ENCODE measurements at places on chromosomes 3 and 15.

- DNase-seq: no peak
Measured at GRCh38 chr3:193630005-193630404, 37.0 kb downstream of the OPA1 start.

DNA sequence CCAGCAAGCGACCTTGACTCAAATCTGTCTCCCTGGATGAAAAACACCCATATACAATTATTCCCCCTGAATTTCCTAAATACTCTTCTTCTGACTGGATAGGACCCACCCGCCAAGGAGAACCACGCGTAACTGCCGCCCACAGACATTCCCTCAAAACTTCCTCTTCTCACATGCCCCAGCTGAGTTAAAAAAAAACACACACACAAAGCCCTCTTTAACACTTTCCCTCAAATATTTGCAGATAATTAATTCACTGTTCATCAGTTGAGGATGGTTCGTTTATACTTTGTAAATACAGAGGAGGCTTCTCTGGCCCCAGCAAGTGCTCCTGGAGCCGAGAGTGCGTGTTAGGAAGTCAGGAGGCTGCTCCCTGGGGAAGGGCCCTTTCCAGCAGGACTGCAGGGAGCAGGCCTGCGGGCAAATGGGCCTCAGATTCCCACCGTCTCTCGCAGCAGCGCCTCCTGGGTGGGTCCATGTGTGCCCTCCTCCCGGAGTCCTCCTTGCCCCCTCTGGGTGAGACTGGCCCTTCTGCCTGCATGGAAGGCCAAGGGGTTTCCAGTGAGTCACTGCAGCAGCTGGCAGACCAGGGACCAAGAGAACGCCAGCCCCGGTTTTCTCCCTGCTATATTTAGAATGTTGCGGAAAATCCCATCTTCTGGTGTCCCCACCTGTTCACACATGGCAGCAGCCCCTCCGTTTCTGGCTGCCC, 46.8 kb downstream of the MGLL start:
- peak; percentile 73 for DNase-seq

- DNase-seq: no peak
Measured at GRCh38 chr3:26104851-26105251, 315.0 kb downstream of the OXSM start.

DNA sequence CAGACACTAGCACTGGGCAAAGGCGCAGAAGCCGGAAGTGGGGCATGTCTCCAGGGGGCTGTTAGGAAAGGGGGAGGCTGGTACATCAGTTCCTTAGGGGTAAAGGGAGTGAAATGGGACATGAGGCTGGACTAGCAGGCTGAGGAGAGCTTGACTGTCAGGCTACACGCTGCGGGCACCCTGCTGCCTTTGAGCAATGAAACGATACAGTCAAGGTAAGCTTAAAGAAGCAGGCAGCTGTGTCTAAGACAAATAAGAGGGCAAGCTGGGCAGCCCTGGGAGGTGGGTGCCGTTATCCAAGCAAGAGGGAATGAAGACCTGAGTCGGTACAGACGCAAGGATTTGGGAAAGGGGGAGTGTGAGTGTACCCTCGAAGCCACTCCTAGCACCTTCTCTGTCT, 51.0 kb upstream of the DCLK3 start:
- no peak for DNase-seq

DNA sequence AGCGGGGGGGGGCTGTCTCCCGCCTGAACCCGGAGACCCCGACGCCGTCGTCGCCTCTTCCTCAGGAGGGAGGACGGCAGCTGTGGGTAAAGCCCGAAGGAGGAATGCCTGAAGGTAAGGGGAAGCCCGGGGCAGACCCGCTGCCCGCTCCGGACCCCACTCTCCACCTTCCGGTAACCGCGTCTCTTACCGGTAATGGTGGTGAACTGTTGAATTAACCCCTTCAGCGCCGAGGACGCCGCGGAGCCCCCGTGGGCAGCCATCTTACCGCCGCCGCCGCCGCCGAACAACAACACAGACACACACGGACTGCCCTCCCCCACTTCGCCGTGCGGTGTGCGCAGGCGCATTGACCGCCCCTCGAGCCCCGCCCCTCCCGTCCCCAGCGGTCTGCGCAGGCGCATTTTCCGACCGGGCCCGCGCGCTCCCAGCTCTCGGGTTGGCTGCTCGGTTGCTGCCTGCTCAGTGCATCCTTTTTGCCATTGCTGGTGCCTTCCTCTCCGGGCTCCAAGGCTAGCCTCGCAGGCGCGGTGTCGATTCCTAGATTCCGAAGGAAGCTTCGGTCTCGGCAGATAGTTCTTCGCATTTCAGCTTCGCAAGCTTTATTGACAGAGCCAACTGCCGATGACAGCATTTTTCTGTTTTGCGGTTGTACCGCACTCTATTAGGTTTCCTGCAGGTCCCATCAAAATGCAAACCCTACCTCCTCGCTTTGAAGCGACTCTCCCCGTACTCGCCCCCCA, at the start of gene UBXN7:
TSS of gene UBXN7 (minus strand) at position 291 of the 743 bp plus-strand sequence. CDS start at position 263, 28 bp downstream.
- peak; percentile 89 for DNase-seq

- no peak for DNase-seq
Measured at GRCh38 chr15:42453826-42454225, 37.1 kb downstream of the ZNF106 start.

DNA sequence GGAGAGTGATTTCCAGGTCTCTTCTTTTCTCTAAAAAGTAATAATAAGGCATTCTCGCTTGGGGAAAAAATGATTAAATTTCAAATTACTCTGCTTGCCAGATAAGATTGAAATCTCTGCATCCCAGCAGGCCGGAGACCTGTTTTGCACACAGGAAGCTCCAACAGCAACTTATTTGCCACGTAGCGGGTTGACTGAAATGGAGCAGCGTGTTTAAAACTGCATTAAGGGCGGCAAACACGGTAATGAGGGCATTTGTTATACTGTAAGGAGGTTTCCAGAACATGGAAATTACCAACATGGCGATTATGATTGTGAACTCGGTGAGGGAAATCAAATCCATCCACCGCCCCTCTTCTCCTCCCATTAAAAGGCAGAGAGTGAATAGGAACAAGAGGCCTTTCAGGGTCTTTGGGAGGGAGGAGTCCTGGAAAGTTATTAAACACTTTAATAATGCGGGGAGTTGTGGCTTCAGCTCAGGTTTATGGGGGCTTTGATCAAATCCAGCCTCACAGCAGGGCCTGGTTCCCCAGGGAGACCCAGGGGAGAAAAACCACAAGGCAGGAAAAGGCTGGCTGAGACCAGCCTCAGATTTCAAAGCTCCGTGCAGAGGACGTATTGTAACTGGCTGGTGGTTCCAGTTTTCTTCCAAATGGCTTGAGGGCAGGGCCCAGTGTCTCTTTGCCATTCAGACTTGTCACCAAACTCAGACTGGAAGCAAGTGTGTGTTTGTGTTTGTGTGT, 242.3 kb downstream of the TLE3 start:
- DNase-seq: no peak

DNA sequence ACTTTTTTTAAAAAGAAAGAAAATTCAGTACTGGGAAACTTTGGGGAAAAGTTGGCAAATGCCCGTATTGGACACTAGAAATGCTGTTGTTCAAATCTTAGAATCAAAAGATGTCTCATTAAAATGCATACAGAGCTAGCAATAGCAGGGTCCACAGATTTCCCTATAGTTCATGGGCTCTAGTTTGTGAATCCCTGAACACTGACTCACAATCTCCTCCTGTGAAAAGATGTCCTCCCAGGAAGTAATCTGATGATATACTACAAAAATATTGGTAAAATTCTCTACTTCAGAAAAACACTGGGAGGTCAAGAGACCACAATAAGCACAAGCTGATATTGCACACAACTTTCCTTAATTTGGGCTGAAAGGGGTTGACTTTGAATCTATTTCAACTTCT, 568.4 kb upstream of the ZNF385D start:
- no peak for DNase-seq

DNA sequence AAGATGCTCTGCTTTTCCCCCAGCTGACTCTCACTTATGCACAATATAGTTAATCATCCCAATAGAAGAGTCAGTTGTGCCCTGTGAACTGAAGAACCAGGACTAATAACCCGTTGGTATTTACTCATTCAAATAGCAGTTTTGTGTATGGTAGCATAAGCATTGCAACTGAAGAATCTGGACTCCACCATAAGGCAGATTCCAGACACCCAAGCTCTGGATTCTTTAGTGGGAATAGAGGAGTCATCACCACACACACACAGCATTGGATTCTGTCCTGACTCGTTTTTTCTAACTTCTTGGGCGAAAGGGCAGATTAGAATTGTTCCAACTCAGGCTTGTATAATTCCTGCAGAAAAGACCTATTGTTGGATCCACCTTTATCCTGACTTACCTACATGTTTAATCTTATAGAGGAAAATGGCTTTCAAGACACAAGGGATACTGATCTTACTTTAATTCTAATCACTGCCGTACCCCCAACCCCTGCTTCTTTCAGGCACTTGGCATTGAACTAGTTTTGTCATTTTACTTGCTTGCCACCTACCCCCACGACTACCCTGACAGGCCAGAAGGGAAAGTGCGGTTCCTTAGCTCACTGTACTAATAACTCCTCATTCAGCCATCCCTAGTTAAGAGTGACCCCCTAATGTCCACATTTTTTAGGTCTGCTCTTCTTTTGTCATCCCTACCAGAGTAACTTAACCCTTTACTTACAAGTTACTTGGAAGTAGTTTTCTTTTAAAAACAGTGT, 42.3 kb downstream of the NKIRAS1 start:
- DNase-seq: no peak

DNA sequence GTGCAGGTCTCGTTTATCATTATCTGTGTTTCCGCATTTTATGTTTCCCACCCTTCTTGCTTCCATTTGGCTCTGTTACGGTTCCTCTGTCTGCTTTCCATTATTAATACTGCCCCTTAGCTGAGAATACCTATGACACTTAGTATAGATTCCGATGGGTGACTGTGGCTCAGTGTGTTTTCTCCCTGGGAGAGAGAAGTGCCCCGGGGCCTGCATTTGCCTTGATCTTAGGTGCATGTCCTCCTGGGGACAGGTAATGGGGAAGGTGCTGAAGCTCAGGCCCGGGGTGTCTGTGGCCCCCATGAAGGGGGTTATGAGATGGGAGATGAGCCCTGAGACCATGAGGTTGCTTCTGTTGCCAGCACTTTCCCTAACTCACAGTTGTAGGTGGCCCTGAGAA, 43.4 kb upstream of the PCSK6 start:
- DNase-seq: no peak

Data from NCI-H446 (cell line).